ENCODE measurements at places on chromosomes 4 and X.

DNA sequence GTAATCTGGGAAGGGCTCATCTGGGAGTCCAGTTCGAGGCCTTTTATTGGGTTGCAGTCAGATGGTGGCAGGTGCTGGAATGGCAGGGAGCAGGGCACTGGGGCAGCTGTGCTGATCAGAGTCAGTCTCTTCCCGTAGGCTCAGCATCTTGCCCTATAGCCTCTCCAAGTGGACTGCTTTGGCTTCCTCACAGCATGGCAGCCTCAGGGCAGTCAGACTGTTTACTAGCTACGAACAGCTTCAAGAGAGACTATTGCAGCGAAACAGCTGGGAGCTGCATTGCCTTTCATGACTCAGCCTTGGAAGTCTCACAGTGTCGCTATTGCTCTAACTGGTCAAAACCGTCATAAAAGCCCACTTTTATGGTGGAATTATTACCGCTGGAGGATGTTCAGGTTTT lies 26.8 kb upstream of the DUSP21 start:
- no peak for DNase-seq

DNA sequence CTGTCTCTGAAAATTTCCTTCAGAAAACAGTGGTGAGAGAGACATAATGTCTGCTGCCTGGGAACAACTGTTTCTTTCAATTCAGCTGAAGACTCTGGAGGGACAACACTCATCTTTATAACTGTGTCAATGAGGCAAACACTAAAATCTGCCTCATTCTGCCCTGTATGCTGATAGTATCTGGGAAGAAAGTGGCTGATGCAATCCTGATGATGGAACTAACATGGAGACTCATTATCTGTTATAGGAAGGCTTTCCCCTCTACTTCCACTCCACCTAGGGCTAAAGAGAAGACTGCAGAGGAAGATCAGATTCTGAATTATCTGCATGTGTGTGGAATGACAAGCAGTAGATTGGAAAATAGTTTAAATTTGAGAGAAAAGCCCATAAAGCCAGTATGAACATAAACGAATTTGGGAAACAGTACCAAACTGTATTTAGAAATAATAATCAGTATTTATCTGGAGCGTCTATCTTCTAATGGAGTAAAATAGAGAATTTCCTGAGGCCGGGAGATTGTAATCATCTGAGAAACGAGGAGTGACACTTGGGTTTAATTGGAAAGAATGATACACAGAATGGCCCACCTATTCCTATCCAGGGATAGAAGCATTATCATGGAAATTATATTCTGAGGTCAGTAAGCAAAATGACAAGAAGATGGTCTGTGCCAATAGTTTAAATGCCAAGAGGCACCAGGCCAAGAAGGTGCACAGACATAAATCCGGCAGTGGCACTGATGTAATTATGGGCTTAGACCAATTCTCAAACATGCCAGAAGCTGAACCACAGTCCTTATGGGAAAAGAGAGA lies 85.4 kb downstream of the SHISA3 start:
- DNase-seq, result no peak

- no peak for DNase-seq
Observed at GRCh38 chr4:85769009-85769408, 294.1 kb downstream of the ARHGAP24 start.

DNA sequence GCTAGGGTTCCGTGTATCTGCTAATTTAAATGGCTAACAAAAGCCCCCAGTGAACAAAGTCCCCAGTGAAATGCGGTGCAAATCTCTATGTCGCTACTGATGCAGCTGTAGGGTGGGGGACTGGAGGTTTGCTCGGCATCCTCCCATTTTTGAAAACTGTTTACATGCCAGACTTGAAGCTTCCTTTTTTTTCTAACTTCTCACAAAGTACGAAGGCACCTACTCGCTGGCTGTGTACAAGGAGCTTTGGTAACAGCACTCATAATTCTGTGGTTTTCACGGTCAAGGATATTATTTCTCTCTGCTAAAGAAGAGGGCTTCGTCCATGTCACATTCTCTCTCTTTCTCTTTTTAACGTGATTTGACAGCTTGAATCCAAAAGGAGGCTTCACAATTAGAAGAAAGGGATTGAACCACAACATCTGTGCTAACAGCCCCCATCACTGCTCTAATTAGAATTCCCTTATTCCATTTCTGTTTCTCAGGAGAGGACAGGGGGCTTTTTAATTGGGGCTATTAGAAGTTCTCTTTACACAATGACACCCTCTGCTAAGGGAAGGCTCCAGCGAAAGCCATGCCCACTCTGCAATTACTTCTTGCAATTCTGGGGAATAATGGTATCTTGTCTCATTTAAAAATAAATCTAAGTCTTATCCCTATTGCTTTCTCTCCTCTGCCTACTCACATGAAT lies 46.7 kb downstream of the TMEM156 start:
- DNase-seq, result no peak

GRCh38 chrX:101229170-101229569 lies 9.6 kb downstream of the DRP2 start:
- no peak for DNase-seq

DNA sequence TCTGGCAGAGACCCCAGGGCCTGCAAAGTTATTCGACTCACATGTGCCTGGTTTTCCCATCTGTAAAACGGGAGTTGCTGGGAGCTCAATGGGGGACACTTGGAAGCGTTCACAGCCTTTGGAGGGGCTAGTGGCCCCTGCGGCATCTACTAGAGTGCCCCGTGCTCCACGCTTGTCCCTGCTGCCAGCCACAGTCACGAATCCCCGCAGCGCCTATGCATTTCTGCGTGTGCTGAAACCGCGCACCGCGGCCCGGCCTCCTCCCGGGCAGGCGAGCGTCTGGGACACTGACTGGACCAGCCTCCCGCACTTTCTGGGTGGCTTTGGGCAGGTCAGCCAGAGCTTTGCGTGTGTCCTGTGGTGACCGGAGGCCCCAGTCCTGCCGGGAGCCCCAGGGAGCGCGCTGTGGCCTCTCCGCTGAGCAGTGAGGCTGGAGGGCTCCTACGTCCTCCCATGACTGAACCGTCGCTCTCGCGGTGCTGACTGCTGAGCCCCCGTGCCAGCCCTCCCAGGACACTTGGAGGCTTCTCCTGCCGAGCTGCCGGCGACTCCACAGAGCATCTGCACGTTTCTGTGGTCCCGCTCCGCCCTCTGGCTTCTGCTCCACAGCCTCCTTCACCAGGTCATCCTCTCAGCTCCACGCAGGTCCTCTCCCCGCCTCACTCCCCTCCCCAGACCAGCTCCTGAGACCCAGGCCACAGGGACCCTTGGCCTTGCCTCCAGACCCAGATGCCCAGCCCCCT lies 36.3 kb downstream of the PIGG start:
- DNase-seq, result no peak

GRCh38 chr4:48499551-48500066 lies 9.6 kb downstream of the ZAR1 start:
- DNase-seq, result no peak

- no peak for DNase-seq
Observed at GRCh38 chr4:110487873-110488272, 11.9 kb downstream of the ENPEP start.

- DNase-seq, result no peak
Observed at GRCh38 chr4:144480068-144480467, 165.9 kb upstream of the HHIP start.

GRCh38 chrX:39476604-39477021 lies 621.1 kb downstream of the BCOR start:
- no peak for DNase-seq

- no peak for DNase-seq
Observed at GRCh38 chr4:147725673-147726072, 6.2 kb upstream of the ARHGAP10 start.

- DNase-seq, result no peak
Observed at GRCh38 chrX:149799095-149799714, 17.5 kb downstream of the MAGEA9 start.

DNA sequence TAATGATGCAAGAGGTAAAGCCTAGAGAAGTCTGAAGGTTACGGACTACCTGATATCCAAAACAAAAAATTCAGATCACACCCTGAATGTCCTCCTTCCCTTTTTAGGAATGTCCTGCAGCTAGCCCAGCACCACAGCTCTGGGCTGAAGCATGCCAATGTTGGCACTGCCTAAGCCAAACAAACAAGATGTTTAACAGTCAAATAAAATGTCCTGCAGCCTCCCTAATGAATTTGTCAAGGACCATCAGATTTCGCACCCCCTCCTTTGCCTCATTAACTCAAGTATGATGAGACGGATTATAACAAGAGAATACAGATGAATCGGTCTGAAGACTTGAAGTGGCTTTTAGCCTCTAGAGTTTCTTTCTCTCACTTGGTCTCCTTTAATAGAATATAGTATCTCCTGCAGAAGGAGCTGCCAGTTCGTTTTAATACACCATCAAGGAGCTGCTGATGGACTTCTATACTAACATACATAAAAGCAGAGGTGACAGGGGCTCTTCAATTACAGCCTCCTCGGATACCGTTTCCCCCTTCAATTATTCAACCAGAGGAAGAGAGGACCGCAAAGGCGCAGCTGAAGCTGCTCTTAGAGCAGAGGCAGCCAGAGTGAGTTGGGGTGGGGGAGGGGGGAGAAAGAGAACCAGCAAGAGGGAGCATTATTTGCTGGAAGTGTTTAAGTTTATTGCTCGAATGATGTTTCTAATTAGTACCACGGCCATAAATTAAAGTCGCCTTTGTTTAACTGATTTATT lies 3.0 kb upstream of the MAB21L2 start:
- DNase-seq, result peak; percentile 16

GRCh38 chr4:138673053-138673452 lies 342.5 kb upstream of the NOCT start:
- DNase-seq, result no peak

DNA sequence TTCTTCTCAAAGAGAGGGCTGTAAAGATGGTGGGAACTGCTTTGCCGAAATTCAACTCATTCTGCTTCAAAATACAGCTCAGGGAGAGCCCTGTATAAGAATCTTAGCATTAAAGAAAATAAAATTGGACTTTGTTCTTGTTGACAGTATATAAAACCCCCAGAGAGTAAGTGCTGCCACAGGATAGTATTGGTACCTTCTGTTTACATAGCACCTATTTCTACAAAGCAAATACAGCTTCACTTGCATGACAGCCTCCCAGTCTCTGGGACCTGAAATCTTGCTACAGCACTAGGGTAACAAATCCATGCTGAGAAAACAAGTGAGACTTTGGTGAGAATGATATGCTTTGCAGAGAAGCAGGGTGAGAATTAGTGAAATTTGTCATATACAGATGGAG lies 428.6 kb downstream of the ADGRL3 start:
- no peak for DNase-seq

DNA sequence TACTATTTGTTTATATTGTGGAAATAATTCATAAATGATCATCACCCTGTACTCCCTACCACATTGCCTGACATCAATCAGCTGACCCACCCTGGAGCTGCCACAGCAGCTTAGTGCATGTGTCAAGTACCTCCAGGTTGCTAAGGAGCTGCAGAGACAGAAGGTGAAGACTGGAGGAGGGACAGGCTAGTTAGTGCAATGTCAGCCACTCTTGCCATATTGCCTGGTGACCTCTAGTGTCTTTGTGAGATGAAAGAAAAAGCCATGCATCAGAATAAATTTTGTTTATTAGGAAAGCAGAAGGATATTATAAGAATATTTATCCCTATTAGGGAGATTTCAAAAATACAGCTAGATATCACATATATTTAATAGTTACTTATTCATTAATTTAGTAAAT lies 243.9 kb upstream of the FAT4 start:
- DNase-seq, result no peak

GRCh38 chr4:186606591-186606992 lies 51.2 kb upstream of the MTNR1A start:
- no peak for DNase-seq

DNA sequence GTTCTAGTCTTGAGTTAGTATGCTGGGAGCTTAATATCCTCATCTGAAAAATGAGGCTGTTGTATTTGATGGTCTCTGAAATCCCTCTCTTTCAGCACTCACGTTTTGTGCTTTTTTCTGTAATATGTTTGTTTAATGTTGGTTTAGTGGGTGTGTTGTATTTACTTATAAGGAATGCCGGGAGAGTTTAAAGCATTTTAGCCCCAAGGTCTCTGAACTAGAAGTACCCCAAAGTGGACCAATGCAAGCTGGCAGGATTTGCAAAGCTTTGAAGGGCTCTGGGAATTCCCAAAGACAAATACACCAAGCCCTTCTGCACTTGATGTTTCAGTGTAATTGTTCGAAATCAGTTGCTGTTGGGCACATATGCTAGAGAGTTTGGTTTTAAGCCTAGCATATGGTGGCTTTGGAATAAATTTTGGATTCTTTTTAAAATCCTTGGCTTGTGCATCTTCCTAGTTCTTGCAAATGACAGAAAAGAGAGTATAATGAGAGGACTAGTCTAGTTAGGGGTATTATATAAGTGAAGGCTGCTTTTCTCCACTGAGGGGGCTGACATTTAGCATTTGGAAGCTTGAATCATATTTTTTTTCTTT lies 371.4 kb upstream of the BOD1L1 start:
- no peak for DNase-seq

DNA sequence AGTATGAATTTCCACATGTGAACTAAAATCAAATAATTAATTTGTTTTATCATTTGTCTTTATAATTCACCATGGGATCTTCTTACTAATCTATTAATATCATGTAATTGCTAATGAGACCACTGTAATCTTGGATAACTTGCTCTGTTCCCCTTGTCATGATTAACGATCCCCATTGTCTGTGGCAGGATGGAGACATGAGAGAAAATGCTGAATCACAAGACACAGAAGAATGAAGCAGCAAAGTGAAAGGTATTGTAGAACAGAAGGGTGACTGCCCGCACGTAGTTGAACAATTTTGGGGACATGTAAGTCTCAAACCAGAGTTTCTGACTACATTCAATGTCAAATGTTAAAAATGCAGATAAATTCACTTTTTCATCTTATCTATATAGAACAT lies 135.2 kb downstream of the EPHA5 start:
- no peak for DNase-seq

- no peak for DNase-seq
Observed at GRCh38 chr4:26021417-26022345, 107.7 kb downstream of the SMIM20 start.

DNA sequence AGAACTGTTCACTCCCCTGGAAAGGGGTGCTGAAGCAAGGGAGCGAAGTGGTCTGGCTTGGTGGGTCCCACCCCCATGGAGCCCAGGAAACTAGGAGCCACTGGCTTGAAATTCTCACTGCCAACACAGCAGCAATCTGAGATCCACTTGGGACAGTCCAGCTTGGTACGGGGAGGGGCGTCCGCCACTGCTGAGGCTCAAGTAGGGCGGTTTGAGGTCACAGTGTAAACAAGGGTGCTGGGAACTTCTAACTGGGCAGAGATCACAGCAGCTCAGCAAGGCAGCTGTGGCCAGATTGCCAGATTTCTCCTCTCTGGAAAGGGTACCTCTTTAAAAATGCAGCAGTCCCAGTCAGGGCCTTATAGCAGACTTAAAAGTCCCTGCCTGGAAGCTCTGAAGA lies 53.9 kb upstream of the GALNTL6 start:
- DNase-seq, result no peak

DNA sequence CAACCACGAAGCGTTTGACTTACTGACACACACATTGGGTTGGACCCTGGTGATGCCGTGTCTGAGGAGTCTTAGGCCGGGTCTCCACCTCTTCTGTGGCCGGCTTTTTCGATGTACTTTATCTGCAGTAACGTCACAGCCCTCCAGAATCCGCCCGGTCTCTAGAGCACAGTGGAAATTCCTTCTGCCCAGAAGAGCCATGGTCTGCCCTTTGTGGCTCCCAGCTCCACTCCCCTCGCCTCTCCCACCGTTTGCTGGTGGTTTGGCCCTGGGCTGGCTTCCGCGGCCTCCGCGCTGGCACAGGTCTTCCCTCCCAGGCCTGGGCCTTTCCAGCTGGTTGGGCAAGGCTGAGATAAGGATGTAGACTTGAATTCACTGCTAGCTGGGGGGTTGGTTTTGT lies 4.3 kb downstream of the MAEA start:
- peak; percentile 13 for DNase-seq

All from GM20000 (cell line).